Neural crest cell (in vitro differentiated cells): ENCODE measurements at places on chromosomes 16 and 17.

DNA sequence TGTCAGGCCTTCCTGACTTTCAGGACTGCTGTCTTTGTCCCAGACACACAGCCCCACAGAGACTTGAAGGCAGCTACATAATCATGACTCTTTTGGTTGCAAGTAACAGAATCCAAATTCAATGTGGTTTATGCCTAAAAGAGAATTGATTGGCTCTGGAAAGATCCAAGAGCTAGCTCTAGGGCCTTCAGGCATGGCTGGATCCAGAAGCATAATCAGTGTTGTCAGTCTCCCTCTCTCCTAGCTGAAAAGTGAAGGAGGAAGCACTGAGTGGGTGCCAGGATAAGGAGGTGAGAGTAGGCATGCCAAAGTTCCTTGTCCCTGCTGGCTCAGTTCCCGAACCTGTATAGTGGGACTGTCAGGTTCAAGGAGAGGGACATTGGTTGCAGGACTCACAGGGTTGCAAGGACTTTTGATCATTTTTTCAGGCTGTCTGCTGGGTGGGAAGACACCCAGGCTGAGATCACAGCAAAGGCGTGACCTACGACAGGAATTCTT lies 25.5 kb downstream of the SNX20 start:
- no peak overlapping the region for H3K27ac ChIP-seq
- DNase-seq, result no peak
- peaks cover 2% of the 10 kb centered on the region for H3K27me3 ChIP-seq
- H3K4me3 ChIP-seq, result no peak overlapping the region
- peaks cover 5% of the 10 kb centered on the region for H3K36me3 ChIP-seq

- DNase-seq, result no peak
- H3K4me3 ChIP-seq, result no peak overlapping the region
- H3K4me1 ChIP-seq, result peaks cover 11% of the 10 kb centered on the region
- H3K27ac ChIP-seq, result peak overlapping the region; percentile 62
Measured at GRCh38 chr17:79422236-79422635, 188.6 kb downstream of the RBFOX3 start.

DNA sequence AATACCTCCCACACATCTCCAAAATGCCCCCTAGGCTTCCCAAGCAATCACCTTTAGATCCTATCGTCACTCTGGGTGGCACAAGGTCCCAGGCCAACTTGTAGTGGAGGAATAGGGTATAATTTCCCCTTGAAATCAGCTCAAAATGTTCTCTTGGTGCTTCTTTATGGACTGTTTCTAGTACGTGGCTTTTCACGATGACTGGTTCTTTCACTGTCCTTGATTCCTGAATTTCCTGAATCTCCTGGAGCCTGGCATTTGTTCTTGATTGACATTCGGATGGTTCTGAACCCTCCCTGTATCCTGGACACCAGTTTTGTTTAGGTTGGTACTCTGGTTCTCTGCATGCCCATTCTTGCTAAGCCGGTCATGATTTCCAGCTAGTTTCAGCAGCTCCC lies 6.9 kb upstream of the VPS53 start:
- DNase-seq, result no peak
- no peaks in the 10 kb centered on the region for H3K36me3 ChIP-seq
- no peak overlapping the region for H3K4me3 ChIP-seq
- H3K27me3 ChIP-seq, result peaks cover 6% of the 10 kb centered on the region
- peaks cover 8% of the 10 kb centered on the region for H3K4me1 ChIP-seq

DNA sequence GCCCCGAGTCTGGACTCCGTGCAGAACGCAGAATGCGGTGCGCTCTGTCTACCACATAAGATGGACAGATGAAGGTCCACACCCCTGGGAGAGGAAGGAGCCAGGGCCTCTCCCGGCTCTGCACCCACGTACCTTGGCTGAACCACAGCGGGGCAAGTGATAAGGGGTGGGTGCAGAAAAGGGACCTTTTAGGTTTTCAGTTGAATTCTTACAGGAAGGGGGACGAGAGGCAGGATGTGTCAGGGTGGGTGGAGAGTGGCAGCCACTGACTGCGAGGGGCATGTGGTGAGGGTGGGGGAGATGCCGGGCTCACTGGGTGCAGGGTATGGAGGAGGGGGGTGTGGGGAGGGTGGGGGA lies 372 bp downstream of the CD300A start:
- H3K4me1 ChIP-seq, result no peaks in the 10 kb centered on the region
- DNase-seq, result no peak
- no peak overlapping the region for H3K27ac ChIP-seq
- no peak overlapping the region for H3K4me3 ChIP-seq
- H3K36me3 ChIP-seq, result no peaks in the 10 kb centered on the region
- no peaks in the 10 kb centered on the region for H3K27me3 ChIP-seq

GRCh38 chr16:88343271-88343791 lies 39.4 kb upstream of the ZNF469 start:
- H3K4me1 ChIP-seq, result no peaks in the 10 kb centered on the region
- no peak overlapping the region for H3K4me3 ChIP-seq
- no peak overlapping the region for H3K27ac ChIP-seq
- no peaks in the 10 kb centered on the region for H3K27me3 ChIP-seq
- no peaks in the 10 kb centered on the region for H3K36me3 ChIP-seq

DNA sequence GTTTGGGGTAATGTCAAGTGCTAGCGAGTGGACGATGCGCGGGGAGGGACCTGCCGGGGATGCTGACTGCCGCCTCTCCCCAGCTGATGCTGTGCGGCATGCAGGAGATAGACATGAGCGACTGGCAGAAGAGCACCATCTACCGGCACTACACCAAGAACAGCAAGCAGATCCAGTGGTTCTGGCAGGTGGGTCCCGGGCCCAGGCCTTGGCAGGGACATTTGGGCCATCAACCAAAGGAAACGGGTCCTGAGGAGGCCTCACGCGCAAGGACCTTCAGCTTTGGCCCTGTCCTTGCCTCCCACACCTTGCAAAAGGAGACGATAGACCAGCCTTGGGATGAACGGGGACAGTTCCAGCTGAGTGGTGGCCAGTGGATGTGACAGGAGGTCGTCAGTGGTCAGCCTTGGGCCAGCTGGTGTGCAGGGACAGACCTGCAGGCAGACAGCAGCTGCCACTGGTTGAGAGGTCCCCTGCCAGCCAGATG lies 13.6 kb upstream of the CLEC18A start:
- no peak for DNase-seq
- no peak overlapping the region for H3K27ac ChIP-seq
- no peaks in the 10 kb centered on the region for H3K27me3 ChIP-seq
- H3K4me3 ChIP-seq, result no peak overlapping the region

DNA sequence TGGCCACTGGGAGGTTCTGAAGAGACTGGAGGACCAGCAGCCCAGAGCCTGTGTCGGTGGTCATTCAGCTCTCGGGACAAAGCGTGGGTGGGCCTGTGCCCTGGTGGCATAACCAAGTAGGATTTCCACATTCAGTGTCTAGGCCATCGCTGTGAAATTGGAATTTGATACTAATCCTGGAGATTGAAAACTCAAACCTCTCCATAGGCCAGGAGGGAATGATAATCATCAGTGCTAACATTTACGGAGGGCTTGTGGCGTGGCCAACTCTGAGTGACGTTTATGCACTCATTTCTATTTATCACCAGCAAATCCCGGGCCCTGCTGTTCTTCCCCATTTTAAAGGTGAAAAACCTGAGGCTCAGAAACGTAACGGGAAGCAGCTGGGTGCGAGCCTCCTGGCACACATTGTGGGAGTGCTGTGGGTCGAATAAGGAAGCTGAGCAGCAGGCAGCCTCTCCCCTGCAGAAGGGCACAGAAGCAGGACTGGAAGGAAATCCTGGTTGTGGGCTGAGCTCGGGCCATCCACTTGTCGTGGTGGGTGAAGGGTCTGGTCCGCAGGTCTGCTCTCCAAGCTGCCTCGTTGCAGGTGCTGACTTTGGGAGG lies 33.1 kb downstream of the RAI1 start:
- no peak for DNase-seq
- H3K4me1 ChIP-seq, result peaks cover 62% of the 10 kb centered on the region
- no peaks in the 10 kb centered on the region for H3K36me3 ChIP-seq
- H3K4me3 ChIP-seq, result peak overlapping the region; percentile 41

DNA sequence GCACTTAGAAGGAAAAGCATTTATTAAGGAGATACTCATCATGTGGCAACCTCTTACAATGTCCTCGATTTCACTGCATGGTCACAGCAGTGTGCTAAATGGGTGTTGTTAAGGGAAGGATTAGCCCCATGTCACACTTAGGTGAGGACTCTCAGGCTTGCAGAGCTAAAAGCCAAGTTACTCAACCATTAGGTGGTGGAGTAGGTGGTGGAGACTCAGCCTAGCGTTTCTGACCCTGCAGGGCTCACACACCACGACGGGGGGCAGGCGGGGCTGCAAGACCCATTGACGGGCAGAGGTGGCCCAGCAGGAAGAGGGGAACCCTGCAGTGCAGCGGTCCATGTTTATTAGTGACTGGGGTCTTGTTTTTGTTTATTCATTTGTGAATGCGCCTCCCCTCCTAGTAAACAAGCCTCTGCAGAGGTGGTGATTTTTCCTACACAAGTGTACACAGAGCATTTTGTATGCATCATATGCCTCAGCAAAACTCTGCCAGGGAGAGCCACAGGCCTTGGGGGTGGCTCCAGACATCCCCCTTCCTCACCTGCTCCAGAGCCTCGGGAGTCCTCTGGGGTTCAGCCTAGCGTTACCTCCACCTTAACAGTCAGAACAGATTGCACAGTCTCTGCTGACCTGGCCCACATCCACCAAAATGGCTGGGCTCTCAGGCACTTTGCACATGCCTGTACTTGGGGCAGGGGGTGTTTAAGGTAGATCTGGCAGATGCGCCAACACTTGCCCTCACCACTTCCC lies 216.7 kb downstream of the C16orf95 start:
- H3K36me3 ChIP-seq, result no peaks in the 10 kb centered on the region
- peaks cover 17% of the 10 kb centered on the region for H3K27me3 ChIP-seq
- peaks cover 31% of the 10 kb centered on the region for H3K4me1 ChIP-seq
- peak overlapping the region; percentile 53 for H3K27ac ChIP-seq
- no peak overlapping the region for H3K4me3 ChIP-seq
- no peak for DNase-seq

DNA sequence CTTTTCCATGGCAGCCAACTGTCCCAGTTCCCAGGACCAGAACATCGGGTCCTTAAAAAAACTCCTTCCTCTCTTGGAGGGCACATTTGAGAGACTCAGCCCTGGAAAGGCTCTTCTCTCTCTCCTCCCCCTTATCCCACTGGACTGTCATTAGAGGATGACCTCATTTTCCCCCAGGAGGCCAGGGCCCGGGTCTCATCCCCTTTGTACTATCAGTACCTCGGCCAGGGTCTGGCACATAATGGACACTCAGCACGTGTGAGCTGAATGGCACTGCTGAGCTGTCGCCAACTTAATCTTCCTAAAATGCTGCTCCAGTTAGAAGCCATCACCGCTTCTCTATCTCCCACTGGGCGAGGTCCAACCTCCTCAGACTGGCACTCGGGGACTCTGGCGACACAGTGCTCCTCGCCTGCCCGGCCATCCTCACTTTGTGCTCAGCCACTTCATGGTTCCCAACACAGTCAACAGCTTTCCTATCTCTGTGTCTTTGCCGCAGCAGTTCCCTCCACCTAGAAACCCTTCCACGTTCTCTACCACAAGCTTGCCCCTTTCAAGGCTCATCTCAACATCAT lies 3.6 kb upstream of the RHBDL3 start:
- no peaks in the 10 kb centered on the region for H3K36me3 ChIP-seq
- peak overlapping the region; percentile 3 for H3K4me3 ChIP-seq
- H3K27ac ChIP-seq, result no peak overlapping the region
- DNase-seq, result no peak
- H3K27me3 ChIP-seq, result peaks cover 56% of the 10 kb centered on the region

DNA sequence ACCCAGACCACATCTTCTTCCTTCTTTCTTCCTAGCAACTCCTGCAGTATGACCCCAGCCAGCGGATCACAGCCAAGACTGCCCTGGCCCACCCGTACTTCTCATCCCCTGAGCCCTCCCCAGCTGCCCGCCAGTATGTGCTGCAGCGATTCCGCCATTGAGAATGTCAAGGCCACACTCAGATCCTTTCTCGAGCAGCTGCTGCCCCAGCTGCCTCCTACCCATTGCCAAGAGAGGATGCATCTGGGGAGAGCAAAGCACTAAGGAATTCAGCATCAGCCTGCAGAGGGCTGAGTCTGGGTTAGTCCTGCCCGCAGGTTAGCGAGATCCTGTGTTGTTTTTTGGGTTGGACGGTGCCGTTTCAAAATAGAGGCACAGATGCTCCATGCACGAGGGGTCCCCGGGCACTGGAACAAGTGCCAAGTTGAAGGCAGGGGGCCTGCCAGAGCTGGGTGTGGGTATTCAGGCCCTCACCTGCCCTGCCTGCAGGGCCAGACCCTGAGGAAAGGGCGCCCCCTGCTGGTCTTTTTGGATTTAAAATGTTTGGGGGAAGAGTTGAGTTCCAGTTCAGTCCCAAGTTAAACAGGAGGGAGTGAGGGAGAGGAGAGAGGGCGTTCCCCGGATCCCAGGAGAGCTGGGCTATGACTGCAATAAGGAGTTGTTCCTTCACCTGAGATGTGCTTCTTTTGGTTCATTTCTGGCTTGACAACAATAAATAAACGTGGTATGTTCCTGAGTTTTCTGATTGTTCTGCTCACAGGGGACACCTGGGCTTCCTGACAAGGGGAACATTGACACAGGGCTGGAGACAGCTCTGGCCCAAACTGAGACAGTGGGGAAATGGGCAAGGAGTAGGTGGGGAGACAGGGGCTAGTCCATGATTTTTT lies 4.9 kb downstream of the CDK3 start:
- peak; percentile 84 for DNase-seq
- H3K4me1 ChIP-seq, result no peaks in the 10 kb centered on the region
- H3K36me3 ChIP-seq, result no peaks in the 10 kb centered on the region
- peak overlapping the region; percentile 84 for H3K27ac ChIP-seq
